ENCODE measurements at places on chromosomes 12 and 14.

- no peak for DNase-seq
Measured at GRCh38 chr12:42086031-42086430, 58.6 kb downstream of the GXYLT1 start.

DNA sequence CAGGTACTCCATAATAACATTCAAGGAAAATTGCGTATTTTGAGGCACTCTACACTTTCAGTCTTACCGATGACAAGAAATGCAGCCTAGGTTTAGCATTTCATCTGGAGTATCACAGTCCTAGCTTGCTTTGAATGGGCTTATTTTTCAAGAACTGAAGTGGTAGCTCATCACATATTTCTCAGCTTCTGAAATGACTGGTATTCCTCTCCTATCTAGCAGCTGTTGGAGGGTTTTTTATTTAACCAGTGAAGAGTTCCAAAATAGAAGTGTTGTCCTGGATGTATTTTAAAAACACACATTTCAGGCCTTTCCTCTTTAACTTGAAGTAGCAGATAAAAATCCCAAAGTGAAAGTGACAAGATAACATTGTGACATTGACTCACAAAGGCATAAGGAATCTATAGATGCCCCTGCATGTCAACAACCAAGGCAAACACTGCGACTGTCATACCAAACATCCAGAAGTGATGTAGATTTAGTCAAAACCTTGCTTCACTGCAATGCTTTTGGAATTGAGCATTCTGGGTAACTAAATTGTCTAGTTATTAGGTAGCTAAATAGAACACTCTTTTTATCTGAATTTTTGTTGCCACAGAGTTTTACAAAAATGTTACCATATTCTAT lies 182.2 kb upstream of the FBXO33 start:
- no peak for DNase-seq

- no peak for DNase-seq
Measured at GRCh38 chr14:81940651-81941050, 407.0 kb upstream of the SEL1L start.

- DNase-seq, result no peak
Measured at GRCh38 chr14:54366736-54367735, 29.8 kb upstream of the CDKN3 start.

DNA sequence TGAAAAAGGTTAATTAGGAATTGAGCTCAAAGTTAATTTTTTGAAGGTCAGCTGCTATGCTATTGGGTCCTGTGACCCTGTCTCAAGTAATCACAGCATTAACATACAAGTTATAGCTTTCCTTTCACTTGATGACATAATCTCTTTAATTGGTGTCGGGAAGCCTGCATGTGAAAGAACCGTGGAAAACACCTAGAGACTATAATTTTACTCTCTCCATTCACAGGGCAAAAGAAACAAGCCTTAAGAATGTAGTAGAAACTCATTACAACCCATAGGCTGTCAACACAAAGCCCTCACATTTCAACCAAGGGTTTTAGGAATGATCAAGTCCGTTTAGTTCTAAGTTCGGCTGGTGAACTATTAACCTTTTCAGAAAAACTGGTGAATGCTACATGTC lies 104.4 kb downstream of the PPM1A start:
- DNase-seq, result no peak

GRCh38 chr12:32070370-32070769 lies 36.3 kb upstream of the BICD1 start:
- DNase-seq, result no peak

- DNase-seq, result no peak
Measured at GRCh38 chr12:105319691-105320209, 10.7 kb upstream of the C12orf75 start.

GRCh38 chr12:24814379-24815113 lies 134.4 kb downstream of the BCAT1 start:
- DNase-seq, result no peak

- no peak for DNase-seq
Measured at GRCh38 chr12:90548595-90548994, 406.4 kb downstream of the CCER1 start.

DNA sequence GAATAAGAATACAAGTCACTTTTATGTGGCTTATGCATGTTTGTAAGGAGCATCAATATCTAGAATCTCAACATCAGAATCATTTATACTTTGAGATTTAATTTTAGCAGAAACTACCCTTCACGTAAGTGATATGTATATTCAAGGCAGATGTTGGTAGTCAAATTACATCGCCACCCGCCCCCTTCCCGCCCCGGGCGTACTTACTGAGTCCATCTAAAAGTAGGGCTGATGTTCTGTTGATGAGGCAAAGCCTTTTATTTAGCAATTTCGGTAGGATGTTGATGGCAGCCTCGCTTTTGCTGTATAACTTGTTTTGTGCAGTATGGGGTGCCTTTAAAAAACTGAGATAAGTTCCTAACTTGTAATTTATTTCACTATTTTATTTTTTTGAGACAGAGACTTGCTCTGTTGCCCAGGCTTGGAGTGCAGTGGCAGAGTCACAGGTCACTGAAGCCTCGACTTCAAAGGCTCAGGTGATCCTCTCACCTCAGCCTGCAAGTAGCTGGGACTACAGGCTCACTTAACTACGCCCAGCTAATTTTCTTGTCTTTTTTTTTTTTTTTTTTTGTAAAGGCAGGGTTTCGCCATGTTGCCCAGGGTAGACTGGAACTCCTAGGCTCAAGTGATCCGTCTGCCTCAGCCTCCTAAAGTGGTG lies 30.8 kb downstream of the KTN1 start:
- no peak for DNase-seq

- DNase-seq, result no peak
Measured at GRCh38 chr14:65555358-65555757, 142.8 kb downstream of the FUT8 start.

DNA sequence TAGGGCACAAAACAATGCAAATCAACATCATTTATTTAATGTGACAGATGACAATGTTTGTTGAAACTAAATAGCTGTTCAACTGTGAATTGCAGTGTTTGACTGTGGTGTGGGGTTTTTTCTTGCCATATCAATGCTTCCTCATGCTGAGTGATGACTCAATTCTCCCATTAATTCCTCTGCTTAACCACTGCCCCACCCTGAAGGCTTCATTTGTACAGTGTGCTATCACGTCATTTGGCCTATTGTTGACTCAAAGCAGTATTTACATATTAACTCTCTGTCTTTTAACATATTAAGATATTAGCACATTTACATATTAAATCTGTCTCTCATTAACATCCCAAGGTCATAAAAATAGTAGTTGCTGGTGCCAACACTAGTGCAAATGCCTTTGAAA lies 164.8 kb upstream of the NRXN3 start:
- peak; percentile 64 for DNase-seq

- DNase-seq, result no peak
Measured at GRCh38 chr12:127241072-127241817, 1025.7 kb upstream of the TMEM132C start.

GRCh38 chr12:113325916-113326315 lies 9.0 kb downstream of the SLC8B1 start:
- no peak for DNase-seq

DNA sequence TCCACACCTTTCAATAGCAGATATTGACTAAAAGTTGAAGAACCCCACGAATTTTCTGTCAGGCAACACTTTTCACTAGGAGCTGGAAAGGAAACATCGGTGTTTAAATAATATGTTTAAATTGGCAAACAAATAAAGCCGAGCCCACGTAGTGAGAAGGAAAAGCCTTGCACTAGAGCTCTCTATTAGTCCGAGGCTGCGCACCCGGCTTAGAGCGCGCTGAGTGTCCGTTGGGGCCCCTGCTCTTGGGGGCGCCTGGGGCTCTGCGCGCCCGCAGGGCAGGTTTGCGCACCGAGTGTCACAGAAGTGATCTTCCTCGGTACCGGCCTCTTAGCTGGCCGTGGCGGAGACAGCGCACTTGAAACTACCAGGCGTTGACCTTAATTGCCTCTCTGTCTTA lies 6.4 kb downstream of the TTC6 start:
- DNase-seq, result no peak

GRCh38 chr12:93827669-93828068 lies 150.5 kb downstream of the CRADD start:
- DNase-seq, result no peak

GRCh38 chr12:52900166-52900895 lies 4.5 kb downstream of the KRT8 start:
- DNase-seq, result no peak

GRCh38 chr14:102089621-102090343 lies 2.9 kb upstream of the HSP90AA1 start:
- DNase-seq, result no peak

DNA sequence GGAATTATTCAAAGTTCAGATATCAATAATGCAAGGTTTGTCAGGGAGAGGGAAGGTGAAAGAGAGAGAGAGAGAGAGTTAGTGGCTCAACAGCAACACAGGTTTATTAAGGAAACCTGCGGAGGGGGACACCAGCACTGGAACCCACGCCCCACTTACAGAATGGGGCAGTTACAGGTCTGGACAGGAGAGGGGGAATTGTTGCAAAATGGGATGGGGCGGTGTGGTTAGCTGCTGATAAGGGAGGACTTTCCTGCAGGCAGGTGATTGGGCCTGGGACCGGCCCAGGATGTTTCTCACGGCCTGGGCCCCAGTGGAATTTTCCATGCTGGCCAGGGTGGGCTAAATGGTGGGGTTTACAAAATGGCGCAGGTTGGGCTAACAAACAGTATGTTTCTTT lies 278.2 kb upstream of the SLC16A7 start:
- DNase-seq, result no peak

DNA sequence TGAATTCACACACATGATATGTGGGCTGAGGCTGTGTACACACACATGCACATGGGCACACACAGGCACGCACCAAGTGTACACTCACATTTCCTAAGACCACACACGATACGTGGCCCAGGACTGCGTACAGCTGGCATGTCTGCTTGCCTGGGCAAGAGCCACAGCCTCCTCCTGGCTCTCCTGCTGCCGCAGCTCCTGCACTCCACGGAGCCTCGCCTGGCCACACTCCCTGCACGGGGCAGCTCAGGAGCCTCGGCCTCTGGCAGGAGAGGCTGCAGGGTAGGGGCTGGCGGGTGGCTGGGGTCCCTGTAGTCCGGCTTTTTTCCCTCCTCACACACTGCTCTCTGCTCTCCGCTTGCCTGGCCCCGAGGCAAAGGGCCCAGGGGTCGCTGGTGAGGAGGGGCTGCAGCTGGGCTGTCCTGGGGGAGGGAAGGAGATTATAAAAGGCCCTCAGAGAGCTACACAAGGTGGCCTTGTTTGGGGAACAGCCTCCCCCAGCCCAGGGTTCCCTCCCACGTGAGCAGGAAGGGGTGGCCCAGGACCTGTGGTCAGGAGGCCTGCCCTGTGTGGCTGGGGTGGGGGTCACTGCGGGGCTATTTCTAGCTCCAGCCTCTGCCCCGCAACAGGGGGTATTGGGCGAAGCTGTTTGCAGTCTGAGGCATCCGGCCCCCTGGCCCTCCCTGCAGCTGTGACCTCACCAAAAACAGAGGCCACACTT lies 89.0 kb upstream of the SFSWAP start:
- DNase-seq, result no peak

- peak; percentile 79 for DNase-seq
Measured at GRCh38 chr12:54352022-54352531, 12.2 kb downstream of the GPR84 start.

DNA sequence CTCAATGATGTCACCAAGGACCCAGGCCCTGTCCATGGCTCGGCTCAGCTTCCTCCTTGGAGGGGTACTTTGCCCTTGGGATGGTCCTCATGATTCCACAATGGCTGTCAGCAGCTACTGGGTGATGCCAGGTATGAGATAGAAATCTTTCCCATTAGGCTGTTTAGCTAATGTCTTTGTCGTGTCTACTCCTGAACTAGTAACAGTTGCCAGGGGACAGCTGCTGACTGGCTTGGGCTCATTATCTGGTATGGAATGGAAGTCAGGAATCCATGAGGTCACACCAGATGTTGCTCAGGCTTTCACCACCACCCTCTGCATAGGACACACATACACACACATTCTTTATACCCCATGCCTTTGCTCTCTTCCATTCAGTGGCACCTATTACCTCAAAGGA lies 9.2 kb downstream of the PRPH start:
- DNase-seq, result no peak

GRCh38 chr14:97013878-97014277 lies 216.7 kb downstream of the VRK1 start:
- no peak for DNase-seq

DNA sequence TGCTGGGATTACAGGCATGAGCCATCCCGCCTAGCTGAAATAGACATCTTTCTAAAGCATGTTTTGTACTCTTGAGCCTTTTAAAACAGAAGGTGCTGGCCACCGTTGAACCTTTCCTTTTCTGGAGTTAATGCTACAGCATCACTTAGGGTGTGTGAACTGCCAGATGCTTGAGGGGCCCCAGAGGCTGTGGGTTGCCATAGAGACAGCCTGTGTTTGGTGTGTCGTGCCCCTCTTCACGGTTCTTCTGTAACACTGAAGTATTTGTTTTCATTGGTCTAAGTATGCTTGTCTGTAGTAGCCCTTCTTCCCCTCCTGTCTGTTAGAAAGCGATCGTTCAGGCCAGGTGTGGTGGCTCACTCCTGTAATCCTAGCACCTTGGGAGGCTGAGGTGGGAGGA lies 30.8 kb downstream of the PLEKHG3 start:
- no peak for DNase-seq

DNA sequence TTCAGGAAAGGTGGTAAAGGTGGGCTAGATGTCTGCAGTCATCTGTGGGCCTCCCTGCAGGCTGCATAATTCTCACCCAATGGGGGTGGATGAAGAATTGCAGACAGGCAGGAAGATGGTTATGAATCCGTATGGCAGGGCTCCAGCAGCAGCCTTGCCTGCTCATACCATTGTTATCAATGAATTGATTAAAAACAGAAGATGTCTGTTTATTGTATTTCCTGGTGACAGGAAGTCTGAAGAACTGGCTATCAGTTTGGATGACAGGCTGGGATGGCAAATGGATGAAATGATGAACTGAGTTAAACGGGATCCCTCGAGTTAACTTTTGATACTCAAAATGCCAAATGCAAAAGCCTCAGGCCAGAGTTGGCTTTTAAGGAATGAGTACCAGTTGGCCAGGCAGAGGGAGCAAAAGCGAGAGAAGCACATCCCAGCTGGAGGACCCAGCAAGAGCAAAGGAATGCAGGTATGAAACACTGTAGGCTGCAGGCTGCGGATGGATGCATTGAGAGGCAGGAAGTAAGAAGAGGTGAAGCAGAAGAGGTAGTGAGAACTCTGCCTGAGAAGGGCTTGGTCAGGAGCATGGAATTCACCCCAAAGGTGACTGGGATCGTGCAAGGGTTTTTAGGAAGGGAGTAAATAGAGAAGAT lies 550.0 kb upstream of the TBX3 start:
- no peak for DNase-seq

DNA sequence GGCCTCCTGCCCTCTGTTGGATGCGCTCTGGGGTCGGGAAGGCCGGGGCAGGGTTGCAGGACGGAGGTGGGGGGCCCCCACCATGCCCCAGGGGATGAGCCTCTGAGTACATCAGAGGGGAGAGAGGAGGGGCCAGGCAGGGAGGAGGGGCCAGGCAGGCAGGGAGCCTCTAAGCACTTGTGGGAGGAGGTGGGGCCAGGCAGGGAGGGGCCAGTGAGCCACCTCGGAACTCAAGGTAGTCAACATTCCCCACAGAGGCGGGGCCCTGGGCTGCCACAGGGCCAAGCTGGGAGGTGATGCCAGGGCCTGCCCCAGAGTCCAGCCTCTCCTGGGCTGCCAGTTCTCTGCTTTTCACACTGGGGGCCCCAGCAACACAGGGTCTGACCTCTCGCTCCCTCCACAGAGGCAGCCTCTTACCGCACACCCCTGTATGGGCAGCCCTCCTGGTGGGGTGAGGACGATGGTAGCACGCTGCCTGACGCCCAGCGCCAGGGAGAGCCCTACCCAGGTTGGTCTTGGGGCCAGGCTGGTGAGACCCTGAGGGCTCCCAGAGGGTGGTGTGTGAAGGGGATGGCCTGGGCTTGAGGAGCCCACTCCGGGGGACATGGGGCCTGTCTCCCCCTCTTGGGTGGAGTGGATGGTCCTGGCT lies 17.4 kb downstream of the CEP170B start:
- peak; percentile 44 for DNase-seq
